ENCODE measurements at places on chromosomes 3 and 15.

DNA sequence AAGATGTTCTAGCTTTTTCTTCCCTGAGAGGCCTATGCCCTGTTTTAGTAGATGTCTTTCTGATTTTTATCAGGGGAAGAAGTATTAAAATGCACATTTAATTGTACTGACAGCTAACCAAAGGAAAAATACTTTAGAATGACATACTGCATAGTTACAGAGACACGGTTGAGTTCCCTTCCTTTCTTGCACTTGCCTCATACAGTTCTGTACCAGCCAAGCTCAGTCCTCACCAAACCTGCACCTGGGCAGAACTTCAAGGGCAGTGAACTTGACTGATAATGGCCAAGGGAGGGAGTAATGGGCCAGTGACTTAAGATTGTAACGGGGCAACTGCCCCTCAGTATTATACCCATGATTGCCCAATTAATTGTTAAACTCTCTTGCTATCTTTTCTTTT, 34.1 kb upstream of the RASGRP1 start:
- no peak for DNase-seq

- no peak for DNase-seq
These were observed 549.5 kb upstream of the ARRDC4 start for GRCh38 chr15:97410897-97411575.

GRCh38 chr3:195268576-195269309, 2.2 kb downstream of the XXYLT1 start:
- DNase-seq: no peak

GRCh38 chr15:62106096-62106495, 39.3 kb downstream of the C2CD4A start:
- no peak for DNase-seq

- no peak for DNase-seq
These were observed 13.5 kb downstream of the PTPN23 start for GRCh38 chr3:47394140-47394870.

- no peak for DNase-seq
These were observed 228.0 kb downstream of the XXYLT1 start for GRCh38 chr3:195042743-195043606.

GRCh38 chr15:85667491-85668424, 127.0 kb downstream of the KLHL25 start:
- no peak for DNase-seq

- no peak for DNase-seq
These were observed 91.2 kb downstream of the MB21D2 start for GRCh38 chr3:192826214-192827006.

GRCh38 chr15:38307861-38308641, 55.4 kb downstream of the SPRED1 start:
- no peak for DNase-seq

GRCh38 chr3:135911110-135911509, 54.4 kb upstream of the PPP2R3A start:
- DNase-seq: no peak

- DNase-seq: no peak
These were observed 935.0 kb downstream of the FHIT start for GRCh38 chr3:60316121-60316797.

- DNase-seq: no peak
These were observed 592.8 kb downstream of the FOXP1 start for GRCh38 chr3:70990723-70991122.

GRCh38 chr3:159113221-159113875, 311.5 kb downstream of the MFSD1 start:
- no peak for DNase-seq

DNA sequence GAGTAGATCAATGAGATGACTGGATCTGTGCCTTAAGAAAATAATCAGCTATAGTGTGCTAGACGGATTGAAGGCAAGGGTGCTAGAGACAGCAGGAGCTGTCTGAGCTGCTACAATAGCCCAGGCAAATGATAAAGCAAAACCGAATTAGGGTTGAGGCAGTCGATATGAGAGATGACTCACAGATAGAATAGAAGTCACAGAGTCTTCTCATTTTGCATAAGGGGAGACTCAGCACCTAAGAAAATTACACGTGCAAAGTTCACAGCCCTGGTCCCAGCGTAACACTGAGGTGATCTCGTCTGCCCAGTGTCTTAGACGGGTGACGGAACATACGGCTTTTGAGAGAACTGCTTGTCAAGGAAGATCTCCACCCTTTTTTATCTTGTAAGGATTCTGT, 11.6 kb downstream of the LPP start:
- no peak for DNase-seq

DNA sequence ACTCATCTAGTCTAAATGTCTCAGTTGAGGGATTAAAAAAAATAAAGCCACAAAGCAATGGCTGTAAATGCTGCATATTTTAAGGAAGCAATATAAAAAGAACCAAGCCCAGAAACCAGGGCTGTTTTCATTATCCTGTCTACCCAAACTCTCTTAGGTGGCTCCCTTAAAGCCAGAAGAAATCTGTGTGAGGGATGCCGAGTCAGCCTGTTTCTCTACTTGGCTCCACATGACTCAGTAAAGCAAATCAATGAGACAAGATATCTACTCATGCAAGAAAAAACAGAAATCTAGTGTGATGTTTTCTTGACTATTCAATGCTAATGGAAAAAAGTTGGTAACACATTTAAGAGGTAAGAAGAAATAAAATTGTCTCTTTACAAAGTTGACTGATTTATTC, 296.2 kb downstream of the ZBTB20 start:
- no peak for DNase-seq

DNA sequence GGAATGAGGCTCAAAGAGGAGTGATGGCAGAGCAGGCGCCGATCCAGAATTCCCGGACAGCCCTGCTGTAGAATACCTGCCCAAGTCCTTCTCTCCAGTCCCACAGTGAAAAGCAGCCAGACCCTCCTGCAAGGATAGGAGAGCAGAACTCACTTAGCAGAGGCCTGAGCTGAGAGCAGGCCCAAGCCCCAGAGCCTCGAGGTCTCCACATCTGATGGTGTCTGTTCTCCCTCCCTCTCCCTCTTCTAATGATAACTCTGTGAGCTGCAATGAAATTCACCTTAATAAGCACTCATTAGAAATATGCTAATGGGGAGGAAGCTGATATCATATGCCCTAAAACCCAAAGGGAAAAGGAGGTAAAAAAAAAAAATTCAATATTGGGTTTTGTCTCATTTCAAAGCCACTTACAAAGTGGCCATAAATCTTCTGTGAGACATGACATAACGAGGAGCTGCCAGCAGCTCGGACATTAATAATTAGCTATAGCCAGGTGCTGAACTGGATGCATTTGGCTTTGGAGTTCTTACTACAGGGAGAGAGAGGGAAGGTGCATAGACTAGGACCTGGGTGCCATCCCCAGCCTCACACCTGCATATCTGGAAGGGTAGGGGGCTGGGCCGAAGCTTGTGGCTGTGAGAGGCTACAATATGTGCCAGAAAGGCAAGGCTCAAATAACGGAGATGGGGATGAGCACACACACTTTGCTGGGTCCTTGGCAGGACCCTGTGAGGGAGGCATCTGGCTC, 108.4 kb downstream of the MEGF11 start:
- no peak for DNase-seq

DNA sequence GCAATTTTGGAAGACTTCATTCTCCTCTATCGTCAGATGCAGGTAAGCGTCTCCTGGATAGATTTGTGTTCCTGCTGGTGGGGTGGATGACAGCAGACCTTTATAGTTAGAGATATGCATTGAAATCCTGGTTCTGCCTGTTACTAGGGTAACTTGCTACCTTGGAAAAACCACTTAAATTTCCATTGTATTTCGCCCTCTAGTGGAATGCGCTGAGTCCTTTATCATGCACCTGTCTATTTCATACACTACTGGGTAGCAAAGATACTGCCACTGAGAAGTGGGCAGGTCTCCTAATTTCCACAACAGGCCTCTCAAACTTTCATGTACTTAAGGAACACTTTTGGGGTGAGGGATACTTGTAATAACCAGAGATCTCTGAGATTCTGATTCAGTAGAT, 209.5 kb upstream of the SUCLG2 start:
- DNase-seq: no peak

GRCh38 chr3:82627733-82628132, 866.3 kb upstream of the GBE1 start:
- DNase-seq: no peak

GRCh38 chr15:32694222-32694983, 23.4 kb upstream of the GREM1 start:
- no peak for DNase-seq

- no peak for DNase-seq
These were observed 47.0 kb downstream of the TCF12 start for GRCh38 chr15:56965231-56966013.

GRCh38 chr3:44892689-44893088, 18.3 kb downstream of the TGM4 start:
- no peak for DNase-seq

- DNase-seq: no peak
These were observed 60.2 kb downstream of the CNTN4 start for GRCh38 chr3:2158828-2159227.

GRCh38 chr15:92781925-92782453, 118.1 kb upstream of the CHD2 start:
- DNase-seq: no peak

- DNase-seq: peak; percentile 13
These were observed 9.2 kb downstream of the EIF3J start for GRCh38 chr15:44545913-44546802.

DNA sequence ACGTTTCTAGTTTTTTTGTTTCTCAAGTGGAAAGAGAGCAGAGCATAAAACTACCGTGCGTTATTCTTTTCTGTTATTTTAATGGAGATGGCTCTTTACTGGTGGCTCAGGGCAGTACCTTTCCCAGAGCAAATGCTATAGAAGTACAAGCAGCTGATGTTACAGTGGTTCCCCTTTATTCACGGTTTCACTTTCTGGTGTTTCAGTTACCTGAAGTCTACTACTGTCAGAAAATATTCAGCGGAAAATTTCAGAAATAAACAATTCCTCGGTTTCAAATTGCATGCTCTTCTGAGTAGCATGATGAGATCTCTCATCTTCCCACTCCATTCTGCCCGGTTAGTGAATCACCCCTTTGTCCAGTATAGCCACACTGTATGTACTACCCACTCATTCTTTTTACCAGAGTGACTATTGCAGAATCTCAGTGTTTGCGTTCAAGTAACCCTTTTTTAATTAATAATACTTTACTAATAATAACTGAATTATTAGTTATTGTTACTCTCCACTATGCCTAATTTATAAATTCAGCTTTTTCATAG, 597.5 kb upstream of the ROBO2 start:
- no peak for DNase-seq

DNA sequence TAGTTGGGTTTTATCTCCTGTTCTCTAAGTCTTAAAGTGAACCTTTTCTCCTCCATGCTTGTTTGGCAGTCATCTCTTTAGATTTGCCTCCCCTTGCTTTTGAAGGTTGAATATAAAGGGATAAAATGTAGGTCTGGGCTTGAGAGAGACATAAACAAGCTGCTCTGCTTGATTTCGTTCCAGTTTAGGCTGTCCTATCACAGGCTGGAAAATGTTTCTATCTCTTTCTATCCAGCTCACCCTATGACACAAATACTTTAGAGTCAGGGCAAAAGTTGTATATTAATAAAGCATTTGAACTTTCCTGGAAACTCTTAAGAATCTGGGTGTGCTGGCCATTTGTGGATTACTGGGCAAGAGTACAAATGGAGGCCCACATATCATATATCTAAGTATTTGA, 29.5 kb upstream of the ZBBX start:
- no peak for DNase-seq

- DNase-seq: no peak
These were observed 293.7 kb downstream of the NSUN3 start for GRCh38 chr3:94356581-94356980.

DNA sequence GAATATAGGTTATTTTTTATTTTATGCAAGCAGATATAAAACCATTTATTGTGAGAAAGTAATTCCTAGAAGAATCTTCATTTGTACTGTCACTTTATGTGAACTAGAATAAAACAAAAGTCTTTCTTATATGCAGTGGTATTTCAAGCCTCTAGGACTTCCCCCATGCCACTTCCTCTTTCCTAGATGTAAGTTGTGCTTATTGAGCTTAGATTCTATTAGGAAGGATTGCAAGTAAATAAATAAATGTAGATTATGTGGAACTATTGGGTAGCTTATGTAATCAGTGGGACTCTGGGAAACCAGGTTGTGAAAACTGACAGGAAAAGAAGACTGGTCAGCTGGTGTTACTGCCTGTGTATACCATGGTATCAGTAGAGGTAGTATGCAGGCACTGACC, 169.7 kb downstream of the RSRC1 start:
- no peak for DNase-seq

- DNase-seq: no peak
These were observed 26.3 kb upstream of the TFRC start for GRCh38 chr3:196108075-196108743.

DNA sequence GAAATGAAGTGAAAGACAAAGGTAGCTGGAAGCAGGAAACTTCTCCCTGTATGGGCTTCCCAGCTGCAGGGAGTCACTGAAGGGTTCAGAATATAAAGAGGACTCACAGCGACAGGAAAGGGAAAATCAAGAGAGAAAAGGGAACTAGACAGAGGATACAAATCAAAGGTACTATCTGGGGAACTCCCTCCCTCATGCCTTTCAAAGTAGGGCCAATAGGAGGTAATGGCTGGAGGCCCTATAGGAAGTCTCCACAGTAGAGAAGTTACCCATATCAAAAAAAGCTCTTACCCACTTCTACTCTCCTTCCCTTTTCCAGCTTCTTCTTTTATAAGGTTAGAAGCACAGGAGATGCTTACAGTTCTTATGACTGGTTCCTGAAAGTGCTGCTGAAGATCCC, 43.5 kb downstream of the FMN1 start:
- no peak for DNase-seq

- DNase-seq: no peak
These were observed 128.9 kb upstream of the PHLDB2 start for GRCh38 chr3:111730143-111730542.

GRCh38 chr15:28890711-28891495, 5.1 kb downstream of the APBA2 start:
- DNase-seq: no peak

DNA sequence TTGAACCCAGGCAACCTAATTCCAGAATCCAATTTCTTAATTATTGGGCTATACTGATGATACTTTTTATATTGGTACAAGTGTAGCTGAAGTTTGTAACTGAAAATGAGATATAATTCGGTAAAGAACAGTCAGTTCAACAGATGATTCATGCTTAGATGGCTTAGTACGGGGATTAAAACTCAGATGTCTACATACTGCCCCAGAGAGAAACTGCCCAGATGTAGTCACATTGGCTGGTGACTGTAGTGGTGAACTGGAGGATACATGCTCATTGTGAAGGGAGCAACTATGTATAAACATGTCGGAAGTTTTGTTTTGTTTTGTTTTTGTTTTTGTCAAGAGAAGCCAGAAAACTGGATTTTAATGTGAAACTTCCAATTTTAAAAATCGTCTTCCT, 179.6 kb downstream of the ADAMTSL3 start:
- DNase-seq: no peak

- no peak for DNase-seq
These were observed 6.2 kb downstream of the ZNF609 start for GRCh38 chr15:64466408-64467141.

DNA sequence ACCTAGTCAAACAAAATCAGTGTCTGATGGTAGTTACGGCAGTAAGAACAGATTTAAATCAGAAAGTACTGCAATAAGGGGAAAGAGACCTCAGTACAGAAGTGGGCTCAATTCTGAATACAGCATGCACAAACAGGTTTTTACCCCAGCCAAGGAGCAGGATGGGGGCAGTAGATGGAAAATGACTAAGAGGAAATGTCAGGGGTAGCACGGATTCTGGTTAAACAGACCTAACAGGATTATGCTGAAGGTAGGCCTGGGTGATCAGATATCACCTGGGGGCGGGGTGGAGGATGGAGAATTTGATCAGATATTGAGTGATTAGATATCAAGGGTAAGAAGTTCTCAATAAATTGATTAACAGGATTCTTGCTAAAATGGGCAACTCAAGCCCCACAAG, 19.0 kb downstream of the MESD start:
- DNase-seq: no peak

GRCh38 chr3:175704366-175705055, 845.4 kb downstream of the NAALADL2 start:
- DNase-seq: no peak

All from activated naive CD8-positive, alpha-beta T cell treated with anti-CD3 and anti-CD28 coated beads, Interleukin-2, amount 50 U/mL, for 16 hours (primary cell).